ENCODE measurements at places on chromosomes 6 and 20.

- DNase-seq = no peak
These were observed 9.4 kb downstream of the SALL4 start for GRCh38 chr20:51792960-51793359.

DNA sequence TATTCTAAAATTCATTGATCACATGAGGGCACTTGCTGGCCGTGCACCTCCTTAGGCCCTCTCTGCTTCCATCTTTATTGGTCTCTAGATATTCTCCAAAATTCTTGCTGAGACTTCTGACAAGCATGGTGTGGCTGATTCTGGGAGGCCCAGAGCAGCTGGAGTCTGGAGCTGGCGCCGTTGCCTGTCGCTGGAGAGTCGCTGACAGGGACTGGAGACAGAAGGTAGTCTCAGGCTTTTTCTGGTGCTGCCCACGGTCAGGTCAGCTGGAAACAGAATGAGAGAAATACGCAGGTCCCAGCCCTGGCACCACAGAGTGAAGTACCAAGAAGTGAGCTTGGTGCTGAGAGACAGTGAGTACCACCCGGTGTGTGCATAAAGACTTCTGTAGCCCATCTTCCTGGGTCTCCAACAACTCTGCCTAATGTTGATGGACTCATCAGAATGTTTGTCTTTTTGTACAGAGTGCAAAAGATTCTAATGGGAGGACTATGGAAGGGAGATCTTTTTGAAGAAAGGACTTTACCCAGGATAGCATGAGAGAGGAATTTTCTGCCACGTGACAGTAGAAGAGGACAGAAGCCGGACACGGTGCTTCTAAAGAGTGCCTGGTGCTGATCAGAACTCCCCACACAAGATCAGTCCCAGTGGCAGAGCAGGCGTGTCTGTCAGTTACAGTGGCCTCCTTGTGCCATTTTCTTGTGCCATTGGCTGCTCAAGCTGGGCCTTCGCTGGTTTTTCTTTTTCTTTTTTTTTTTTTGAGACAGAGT, 1.8 kb upstream of the ALDH8A1 start:
- DNase-seq = no peak

- DNase-seq = no peak
These were observed 15.7 kb downstream of the RTN4IP1 start for GRCh38 chr6:106613590-106613989.

DNA sequence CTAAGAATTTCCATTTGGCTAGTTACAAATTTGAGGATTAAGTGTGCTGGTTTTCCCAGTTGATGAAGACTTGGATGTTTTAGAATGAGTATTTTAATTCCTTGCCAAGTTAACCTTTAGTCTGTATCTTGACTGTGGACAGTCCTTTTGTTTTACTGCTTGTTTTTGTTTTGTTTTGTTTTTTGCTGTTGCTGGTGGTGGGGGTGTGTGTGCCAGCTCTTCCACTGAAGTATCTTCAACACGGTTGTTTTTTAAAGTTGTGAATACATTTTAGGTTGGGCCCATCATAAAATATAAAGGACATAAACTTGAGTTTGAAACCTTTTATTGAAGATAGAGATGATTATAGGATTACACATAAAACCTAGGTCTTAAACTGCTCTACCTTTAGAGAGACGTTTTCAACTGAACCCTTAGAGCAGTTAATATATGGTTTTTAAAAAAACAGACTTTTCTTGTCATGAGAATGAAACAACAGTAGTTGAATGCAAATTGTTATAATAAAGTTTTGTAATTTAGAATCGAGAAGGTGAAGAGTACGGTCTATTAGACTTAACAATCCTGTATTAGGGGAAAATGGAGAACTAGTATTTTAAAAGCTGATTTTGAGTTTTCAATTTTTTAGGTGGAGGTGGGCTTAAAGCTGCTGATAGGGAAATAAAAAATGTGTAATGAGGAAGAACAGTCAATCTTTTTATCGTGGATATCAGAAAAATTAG, 4.0 kb downstream of the QKI start:
- DNase-seq = no peak

GRCh38 chr6:53910834-53911233, 116.0 kb downstream of the LRRC1 start:
- no peak for DNase-seq

DNA sequence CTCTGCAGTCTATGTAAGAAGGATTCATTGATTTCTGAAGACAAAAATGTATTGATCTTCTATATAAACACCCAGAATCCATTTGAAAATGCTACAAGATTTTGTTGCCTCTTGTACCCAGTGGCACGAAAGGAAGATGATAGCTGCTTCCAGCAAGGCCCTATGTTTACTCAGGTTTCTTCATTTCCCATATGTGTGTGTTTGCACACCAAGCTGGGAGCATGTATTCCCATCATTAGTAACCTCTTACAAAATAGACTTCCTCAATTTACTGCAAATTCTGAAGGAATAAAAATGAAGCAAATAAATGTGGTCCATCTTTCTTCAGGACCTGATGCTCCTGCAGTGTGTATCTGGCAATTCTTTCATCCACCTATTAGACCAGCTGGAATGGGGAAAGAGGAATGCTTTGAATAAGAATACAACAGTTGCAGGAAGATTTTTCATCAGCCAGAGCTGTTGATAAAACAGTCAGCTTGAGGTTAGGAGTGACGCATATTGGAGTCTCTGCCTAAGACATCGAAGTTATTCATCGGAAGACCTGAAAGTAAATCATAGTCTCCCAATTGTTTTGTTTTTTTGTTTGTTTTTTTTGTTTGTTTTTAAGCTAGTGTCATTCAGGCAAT, 132.3 kb downstream of the PDE7B start:
- DNase-seq = no peak

DNA sequence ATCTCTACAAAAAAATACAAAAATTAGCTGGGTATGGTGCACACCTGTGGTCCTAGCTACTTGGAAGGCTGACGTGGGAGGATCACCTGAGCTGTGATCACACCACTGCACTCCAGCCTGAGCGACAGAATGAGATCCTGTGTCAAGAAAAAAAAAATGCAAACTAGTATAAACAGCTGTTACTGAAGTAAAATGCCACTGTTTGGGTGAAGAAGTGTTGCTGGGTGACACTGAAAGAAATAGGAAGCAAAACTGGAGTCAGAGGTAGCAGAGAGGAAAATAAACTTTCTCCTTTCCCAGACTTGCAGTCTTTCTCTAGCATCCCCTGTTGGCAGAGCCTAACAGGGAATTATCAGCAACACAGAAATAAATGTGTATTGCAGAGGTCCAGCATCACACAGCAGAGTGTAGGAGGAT, 241.2 kb upstream of the PREP start:
- DNase-seq = no peak

DNA sequence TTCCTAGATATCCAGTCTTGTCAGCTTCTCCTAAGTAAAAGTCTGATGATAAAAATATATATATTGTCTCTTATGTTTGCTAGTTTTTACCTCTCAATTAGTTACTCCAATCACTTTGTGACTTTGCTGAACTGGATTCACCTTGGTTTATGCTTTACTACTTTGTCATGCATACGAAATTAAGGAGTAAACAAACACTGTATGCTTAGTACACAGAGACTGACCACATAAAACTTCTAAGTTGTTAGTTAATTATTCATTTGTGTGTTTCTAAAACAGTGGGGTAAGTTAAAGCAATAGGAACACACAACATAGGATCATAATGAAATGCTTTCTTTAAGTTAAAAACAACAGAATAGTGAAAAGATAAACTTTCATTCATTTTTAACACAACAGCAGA, 877.3 kb upstream of the MAP3K7 start:
- DNase-seq = no peak

DNA sequence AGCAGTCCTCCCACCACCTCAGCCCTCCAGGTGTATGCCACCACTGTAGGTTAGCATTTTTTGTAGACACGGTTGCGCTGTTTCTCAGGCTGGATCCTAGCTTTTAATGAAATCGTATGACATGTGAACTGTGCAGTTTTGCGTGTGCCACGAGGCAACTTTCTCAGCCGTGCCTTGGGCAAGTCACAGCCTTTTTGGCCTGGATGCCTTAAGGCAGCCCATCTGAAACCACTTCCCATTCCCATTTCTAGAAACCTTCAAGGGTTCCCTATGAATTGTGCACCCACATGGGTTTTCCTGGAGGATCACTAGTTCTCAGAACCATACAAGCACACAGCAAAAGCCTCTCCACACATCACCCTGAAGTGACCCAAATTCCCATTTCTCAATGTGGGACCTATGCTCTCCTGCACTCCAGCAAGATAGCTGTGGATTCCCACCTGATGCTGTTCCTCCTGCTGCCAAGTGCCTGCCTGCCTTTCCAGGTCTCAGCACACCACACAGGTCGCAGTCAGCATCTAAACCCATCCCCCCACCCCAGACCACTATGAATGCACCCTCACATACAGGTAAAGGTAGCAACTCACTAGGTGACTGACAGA, 28.9 kb downstream of the SNX5 start:
- no peak for DNase-seq

DNA sequence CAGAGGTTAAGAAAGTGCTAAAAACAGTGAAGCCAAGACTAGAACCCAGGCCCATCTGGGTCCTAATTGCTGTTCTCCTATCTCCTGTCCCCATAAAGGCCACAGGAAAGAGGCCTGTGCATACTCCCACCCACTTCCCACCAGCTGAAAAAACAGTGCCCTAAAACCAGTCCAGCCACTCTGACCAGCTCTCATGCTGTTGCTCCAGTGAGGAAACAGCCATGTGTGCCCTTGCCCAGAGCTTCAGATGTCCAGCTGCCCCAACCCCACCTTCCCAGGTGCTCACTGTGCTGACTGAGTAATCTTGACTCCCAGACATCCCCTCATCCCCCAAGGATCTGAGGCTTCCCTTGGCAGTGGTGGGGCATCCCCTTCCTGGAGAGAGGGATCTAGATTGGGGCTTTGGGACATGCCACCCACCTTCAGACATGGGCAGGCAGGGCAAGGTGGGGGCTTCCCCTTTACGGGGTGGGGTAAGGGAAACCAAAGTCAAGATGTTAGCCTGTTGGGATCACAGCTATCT, 28.7 kb downstream of the KCNK5 start:
- DNase-seq = no peak

- DNase-seq = no peak
These were observed 254.5 kb downstream of the TMEM242 start for GRCh38 chr6:157068691-157069324.

GRCh38 chr6:169867751-169868191, 116.3 kb downstream of the ERMARD start:
- no peak for DNase-seq

DNA sequence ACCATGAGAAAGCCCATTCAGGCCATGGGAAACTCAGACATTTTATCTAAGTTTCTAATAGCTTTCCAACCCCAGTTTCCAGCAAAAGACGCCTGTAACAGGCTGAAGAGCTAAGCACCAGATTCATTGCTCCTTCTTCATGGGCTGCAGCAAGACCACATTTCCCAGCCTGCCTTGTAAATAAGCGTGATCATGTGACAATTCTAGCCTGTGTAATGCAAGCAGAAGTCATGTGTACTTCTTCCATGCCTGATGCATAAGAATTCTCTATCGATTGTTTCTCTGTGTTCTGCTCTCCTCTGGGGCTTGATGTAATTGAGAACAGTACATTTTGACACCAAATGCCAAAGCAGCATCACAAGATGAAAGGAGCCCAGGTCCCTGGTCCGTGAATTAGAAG, 6.8 kb downstream of the PCSK2 start:
- DNase-seq = no peak

GRCh38 chr6:154614101-154614500, 103.6 kb upstream of the CNKSR3 start:
- DNase-seq = no peak

GRCh38 chr20:48319943-48320584, 507.7 kb downstream of the PREX1 start:
- no peak for DNase-seq

DNA sequence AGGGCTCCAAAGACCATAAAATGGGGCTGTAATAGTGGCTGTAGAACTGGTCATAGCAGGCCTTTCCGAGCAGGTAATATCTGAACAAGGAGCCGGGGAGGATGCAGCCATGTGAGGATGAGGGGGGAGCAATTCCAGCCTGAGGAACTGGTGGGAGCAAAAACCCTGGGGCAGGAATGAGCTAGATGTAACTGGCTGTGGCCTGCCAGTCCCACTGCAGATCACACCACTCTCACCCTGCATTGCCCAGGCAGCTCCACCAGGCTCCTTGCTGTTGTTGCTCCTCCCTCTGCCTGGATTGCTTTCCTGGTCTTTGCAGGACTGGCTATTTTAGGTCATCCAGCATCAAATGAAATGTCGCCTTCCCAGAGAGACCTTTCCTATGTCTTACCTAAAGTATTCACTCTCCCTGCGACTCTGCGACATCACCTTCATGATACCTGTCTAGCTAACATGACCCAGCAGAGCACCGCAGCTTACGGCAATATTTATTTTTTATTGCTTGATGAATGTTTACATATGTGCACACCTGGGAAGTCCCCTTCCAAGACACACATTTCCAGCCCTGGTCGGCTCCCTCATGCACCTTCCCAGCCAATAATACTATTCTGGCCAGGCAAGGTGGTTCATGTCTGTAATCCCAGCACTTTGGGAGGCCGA, 2.4 kb upstream of the ZFP64 start:
- no peak for DNase-seq

DNA sequence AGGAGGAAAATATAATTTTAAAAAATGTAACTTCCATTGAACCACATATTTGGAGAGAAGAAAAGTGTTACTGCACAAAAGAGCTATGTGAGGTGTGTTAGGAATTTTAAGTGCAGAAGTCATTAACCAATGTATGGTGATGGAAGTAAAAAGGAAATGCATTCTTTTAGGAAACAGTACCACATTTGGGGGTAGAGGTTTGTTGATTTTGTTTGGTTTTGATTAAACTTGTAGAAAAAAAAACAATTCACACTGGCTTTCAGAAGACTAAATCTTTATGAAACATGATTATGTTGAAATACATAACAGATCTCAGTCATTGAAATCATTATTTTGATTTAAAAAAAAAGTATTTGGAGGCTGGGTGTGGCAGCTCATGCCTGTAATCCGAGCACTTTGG, 1287.0 kb upstream of the GJE1 start:
- DNase-seq = no peak

- DNase-seq = no peak
These were observed 36.7 kb downstream of the F13A1 start for GRCh38 chr6:6283746-6284145.

DNA sequence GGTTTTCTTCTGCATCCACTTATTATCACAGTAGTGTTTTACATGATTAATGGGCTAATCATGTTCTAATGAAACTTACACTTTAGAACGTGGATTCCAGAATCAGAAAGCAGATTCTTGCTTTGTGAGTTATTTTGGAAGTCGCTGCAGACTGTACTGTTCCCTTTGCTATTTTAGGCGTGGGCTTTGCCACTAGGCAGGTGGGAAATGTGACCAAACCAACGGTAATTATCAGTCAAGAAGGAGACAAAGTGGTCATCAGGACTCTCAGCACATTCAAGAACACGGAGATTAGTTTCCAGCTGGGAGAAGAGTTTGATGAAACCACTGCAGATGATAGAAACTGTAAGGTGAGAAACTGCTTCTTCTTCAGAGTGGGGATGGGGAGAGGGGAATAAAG, 598 bp downstream of the FABP7 start:
- no peak for DNase-seq
